ENCODE measurements at places on chromosomes 3 and 15.

GRCh38 chr15:52232327-52232726, 41.1 kb upstream of the GNB5 start:
- DNase-seq: peak; percentile 60

DNA sequence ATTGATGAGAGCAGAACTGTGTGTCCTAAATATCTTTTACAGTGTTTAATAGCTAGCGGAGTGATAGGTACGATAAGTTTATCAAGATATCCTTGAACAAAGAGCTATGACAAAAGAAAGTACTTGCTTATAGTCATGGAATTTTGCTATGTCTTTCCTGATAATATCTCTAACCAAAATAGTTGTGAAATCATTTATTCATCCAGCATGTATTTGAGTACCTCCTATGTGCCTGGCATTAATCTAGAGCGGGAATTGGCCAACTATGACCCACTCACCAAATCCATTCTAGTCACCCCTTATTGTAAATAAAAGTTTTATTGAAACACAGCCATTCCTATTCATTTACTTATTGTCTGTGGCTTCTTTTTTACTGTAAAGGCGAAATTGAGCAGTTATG, 46.6 kb downstream of the ZFAND6 start:
- no peak for DNase-seq

DNA sequence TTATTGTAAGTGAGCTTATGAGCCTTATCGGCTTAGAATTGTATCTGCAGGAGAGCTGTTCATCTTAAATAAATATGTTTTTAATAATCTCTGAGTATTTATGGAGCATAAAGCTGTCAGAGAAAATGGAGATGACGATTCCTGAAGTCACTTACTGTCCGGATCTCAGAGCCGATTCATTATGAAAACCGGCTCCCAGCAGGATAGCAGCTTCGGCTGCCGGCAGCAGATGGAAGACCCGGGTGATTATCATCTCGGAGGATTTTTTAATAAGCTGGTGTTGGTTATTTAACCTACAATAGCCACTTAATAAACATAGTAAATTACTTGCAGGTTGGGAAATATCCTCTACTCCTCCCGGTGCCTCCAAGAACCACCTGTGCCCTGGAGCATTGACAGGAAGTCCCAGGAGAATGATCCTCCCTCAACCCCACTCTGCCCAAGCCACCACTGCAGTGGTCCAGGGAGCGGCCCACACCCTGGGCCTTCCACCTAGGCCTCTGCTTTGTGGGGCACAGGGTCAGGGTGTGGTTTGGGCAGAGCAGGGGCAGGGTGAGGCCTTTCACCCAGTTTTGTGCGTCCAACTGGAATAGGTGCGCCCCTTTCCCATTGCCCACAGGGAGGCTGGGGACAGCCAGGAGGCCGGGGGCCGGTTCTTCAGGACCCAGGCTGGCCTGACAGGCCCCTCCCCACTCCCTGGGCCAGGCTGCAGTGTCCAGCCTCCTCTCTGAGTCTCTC, 42.2 kb upstream of the PRR23E start:
- DNase-seq: no peak

DNA sequence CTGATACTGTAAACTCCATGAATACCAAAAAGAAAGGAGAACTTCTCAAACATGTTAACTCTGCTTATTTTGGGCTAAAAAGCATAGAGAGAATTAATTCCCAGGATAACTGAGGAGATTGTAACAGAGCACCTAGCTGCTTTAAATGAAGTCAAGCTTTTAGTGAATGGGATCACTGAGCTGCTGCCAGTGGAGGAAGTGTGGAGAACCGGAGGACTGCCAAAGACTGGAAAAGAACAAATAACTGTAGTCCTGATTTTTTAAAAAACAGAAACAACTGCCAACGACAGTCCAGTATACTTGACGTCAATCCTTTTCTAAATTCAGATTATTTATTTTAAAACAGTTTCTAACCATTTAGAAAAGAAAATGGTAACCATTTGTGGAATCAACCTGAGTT, 3.3 kb downstream of the C3orf70 start:
- DNase-seq: no peak

DNA sequence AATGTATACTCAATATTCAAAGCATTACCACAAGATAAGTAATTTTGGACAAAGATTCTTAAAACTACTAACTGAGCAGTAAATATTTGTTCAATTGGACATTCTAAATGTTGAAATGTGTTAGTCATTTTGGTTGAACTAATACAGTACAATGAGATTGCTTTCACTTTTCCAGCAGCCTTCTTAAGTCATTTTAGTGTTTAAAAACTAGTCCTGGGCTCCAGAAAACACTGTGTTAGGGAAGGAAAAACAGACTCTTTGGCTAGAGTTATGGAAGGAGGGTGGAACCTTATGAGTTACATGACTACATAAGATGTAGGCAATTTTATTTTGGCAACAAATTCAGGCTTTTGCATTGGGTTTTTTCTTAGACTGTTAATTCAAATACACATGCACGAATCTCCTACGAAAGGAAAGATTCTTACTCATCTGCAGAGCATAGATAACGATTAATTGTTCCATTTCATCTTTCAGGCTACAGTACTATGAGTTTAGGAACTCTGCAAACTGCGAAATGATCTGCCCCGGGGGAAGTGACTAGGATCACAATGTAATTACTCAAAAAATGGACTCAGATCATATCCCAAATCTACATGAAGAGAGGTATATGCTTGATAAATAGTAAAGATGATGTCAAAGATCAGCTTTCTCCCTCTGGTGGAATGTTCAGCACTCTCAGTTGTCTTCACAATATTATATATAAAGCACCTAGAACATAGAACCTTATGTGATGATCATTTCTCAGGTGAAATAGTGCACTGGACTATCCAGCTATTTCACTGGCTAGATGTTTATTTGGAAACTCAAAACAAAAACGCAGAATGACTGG, 492.8 kb upstream of the MDFIC2 start:
- no peak for DNase-seq

GRCh38 chr3:105626739-105627138, 242.1 kb downstream of the CBLB start:
- no peak for DNase-seq

- DNase-seq: peak; percentile 26
Observed at GRCh38 chr3:10460951-10461545, 44.3 kb downstream of the ATP2B2 start.

DNA sequence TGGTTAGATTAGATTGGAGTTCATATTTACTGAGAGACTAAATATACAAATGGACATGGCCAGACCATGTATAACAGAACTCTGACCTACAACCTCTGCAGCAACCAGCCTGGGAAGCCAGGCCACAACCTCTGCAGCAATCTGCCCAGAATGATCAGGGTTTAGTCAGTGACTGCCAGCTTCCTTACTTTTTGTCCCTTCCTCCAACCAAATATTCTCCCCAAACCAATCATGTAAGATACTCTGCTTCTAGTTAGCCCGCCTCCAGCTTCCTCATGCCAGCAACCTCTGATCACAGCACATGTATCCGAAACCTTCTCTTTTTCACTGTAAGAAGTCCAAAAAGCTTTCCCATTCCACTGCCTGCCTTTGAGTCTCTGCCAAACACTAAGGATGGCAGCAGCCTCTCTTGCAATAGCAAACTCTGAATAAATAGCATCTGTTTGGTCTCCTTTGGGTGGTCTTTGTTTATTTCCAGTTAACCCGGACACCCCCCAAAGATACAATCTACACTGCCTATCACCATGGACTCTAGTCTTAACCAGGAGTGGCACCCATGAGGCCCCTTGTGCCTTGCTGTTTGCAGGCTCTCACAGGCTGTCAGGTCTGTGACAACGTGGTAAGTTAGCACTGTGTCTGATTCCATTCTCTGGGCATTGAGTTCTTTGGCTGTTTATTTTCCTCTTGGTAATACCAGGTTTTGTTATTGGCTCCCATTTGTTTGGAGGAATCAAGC, 102.2 kb downstream of the ERC2 start:
- DNase-seq: no peak

GRCh38 chr15:43776101-43776717, 557 bp downstream of the ELL3 start:
- DNase-seq: no peak

- no peak for DNase-seq
Observed at GRCh38 chr3:24401090-24401810, 93.4 kb downstream of the THRB start.

GRCh38 chr3:102531686-102532085, 96.9 kb downstream of the ZPLD1 start:
- DNase-seq: no peak

DNA sequence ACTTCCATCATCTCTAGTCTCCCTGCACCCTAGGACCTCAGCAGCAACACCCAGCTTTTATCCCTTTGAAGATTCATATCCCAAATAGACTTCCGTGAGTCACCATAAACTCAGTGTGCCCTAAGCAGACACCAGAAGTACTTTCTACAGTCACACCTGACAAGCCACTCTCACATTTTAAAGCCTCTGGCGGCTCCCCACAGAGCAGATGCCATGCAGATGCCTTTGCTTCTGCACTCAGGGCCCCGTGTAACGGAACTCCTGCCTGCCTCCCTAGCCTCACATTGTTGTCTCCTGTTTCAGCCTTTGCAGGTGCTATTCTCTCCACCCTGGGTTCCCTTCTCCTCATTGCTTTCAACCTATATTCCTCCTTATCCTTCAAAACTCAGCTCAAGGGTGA, 155.5 kb upstream of the SLC24A5 start:
- no peak for DNase-seq

DNA sequence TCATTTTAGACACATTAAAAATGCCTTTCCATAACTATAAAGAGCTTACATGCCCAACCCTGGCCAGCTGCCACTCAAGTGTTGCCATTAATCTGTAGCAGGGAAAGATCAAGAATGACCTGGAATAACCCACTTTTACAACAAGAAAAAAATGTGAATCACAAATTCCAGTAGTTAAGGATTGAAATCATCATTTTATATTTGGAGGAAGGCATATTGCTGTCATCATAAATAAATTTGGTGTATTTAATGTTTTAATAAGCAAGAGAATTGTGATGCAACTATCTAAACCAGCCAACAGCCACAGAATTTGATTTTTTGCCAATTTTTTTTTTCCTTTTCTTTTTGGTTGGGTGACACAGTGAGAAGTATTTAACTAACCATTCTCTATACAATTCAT, 240.0 kb upstream of the SEMA6D start:
- no peak for DNase-seq

GRCh38 chr15:67840749-67841512, 1.1 kb upstream of the RNU6-1 start:
- DNase-seq: peak; percentile 66

GRCh38 chr3:128854475-128854874, 24.9 kb upstream of the ACAD9 start:
- peak; percentile 88 for DNase-seq

- DNase-seq: peak; percentile 47
Observed at GRCh38 chr15:78075490-78076230, 1.9 kb downstream of the TBC1D2B start.

- no peak for DNase-seq
Observed at GRCh38 chr3:134201201-134202130, 49.2 kb downstream of the RYK start.

DNA sequence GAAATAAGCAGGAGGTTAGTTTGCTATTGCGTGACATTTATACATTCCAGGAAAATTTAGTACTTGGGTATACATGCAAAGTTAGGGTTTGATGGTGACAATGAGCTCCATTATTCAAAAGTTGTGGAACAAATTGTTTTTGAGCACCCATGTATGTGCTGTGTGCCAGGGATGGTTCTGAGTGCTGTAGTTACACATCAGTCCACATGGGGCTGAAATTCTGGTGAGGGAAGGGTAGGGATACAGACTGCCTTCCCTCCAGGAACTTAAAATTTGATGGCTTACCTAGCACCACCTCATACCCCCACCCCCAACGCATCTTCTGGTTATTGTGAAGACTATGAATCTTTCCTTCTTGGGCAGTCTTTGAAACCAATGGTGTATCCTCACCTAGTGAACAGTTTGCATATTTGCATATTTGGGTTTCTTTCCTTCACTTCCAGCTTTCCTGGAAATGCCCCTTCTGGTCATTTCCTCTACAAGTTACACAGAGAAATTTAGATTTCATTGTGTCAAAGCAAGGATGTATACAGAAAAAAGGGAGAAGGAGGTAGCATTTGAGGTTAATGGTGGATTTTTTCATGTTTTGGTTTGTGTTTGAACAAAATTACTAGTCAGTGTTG, 222.0 kb upstream of the IL12A start:
- DNase-seq: peak; percentile 26

DNA sequence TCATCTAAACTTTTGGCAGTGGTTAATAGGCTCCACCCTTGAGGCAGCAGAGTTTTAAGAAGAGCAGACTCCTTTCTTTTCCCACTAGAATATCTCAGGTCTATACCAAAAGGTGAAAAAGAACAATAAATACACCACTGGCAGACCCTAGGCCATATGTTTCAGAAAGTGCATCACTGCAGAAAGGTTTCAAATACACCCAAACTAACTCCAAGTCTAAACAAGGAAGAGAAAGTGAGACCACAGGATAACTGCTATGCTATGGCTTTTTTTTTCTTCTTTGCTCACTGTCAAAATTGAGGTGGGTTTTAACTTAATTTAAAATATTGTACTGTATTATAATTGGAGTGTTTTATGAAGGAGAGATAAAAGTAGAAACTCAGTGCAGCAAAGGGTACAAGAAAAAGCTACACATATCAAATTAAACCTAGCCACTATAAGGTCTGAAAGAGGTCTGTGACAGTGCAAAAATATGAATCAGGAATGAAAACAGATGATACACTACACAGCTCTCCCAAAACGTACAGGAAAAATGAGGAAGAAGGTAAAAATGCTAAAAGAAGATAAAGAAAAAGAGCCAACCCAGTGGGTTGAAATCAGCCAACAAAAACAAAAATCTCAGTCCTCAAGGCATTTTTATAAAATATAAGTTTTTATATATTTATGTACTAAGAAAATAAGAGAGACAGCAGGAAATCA, 8.4 kb downstream of the SNX4 start:
- DNase-seq: no peak
